ENCODE measurements at places on chromosomes 2 and 18.
A peak's percentile ranks its signal among the peaks of the same experiment; 100 is the strongest.

DNA sequence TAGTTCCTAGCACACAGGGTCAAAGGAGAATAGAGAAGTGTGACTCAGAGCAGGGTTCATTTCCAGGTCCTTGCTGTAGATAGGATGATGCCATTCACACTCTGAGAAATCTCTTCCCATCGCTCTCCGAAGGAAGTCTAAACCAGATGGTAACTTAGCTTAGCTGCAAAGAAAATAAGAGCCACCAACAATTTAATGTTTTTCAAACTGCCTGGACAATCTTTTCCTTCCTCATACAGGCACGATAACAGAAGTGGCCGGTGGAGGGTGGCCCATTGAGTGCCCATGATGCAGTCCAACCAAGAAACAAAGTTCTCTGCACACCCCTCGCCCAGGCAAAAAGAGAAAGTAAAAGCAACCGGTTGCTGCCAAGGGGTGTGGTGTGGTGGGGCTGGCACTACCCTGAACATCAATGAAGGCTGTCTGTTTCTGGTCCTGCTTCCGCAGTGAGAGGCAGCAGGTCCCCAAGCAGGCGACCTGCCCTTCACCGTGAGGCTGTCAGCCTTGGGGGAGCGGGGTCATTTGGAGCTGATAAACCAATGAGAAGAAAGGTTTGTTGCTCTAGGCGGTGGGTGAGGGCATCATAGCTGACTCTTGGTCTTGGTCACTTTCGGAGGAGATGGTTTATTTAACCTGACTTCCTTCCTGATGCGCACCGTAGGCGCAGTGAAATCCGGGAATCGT lies 105.6 kb upstream of the CD302 start:
- DNase-seq: peak; percentile 62

DNA sequence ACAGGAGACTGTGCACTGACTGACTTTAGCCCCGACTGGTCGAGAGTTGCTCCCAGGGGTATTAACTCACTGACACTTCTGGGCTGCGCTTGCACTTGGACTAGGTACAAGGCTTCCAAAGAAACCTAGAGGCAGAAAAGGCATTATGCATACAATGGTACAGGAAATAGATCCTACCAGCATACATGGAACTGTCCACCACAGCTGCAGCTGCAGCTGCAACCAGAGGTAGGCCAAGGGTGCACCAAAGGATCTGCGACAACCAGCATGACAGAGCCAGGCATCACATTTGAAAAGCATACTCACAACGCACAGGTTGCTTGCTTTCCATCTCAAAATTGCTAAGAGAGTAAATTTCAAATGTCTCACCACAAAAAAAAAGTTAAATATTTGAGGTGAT lies 22.6 kb upstream of the PGAP1 start:
- DNase-seq: no peak

- no peak for DNase-seq
Observed at GRCh38 chr2:16227811-16228462, 287.6 kb downstream of the MYCN start.

GRCh38 chr2:84970210-84970867 lies 622 bp upstream of the KCMF1 start:
- no peak for DNase-seq
